SK-N-DZ (cell line): ENCODE measurements at places on chromosomes 12 and 14.

DNA sequence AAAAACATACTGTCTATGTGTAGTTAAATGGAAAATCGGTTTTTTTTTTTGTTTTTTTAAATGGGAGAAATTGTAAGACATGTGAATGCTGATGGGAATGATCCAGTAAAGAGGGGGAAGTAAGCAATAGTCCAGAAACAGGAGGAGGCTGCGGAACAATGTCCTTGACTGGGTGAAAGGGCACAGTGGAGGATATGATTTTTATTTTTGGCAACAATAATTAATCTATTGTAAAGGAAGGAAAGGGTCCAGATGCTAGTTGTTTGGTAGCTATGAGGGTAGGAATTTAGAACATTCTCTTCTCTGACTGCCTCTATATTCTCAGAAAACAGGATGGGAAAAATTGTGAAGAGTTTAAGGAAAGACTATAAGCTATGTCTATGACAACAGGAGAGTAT, 76.6 kb downstream of the RPL10L start:
- no peak for DNase-seq

GRCh38 chr12:114408886-114409851, 3.2 kb upstream of the TBX5 start:
- no peak for DNase-seq

DNA sequence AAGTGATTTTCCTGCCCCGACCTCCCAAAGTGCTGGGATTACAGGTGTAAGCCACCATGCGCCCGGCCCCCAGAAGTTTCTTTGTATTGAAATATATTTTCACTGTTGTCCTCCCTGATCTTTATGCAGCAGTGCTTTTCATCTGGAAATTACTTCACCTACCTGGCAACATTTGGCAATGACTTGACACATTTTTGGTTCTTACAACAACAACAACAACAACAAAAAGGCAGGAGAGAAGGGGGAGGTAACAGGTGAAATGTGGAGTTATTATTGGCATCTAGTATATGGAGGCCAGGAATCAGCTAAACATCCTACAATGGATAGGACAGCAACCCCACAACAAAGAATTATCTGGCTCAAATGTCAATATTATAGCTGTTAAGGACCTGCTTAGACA, 13.9 kb downstream of the FANCM start:
- no peak for DNase-seq

DNA sequence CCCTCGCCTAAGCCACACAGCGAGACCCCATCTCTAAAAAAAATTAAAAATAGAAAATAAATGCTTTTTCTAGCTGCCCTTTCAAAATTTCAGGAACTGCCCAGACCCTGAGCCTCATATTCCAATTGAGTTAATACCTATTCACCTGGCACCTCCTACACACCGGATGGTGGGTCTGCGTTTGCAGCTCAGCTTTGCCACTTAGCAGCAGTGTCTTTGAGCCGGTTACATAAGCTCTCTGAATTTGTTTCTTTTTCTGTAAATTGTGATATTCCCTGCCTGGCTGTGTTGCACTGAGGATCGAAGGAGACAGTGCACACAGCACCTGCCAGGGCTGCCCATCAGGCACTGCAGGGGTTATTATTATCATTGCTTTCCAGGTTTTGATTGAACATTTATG, 125.6 kb downstream of the EML1 start:
- DNase-seq: no peak

GRCh38 chr12:95220190-95220589, 2.6 kb downstream of the VEZT start:
- no peak for DNase-seq

GRCh38 chr12:128168273-128168672, 98.7 kb upstream of the TMEM132C start:
- no peak for DNase-seq

- no peak for DNase-seq
These were observed 120.1 kb downstream of the DICER1 start for GRCh38 chr14:95037273-95037672.

DNA sequence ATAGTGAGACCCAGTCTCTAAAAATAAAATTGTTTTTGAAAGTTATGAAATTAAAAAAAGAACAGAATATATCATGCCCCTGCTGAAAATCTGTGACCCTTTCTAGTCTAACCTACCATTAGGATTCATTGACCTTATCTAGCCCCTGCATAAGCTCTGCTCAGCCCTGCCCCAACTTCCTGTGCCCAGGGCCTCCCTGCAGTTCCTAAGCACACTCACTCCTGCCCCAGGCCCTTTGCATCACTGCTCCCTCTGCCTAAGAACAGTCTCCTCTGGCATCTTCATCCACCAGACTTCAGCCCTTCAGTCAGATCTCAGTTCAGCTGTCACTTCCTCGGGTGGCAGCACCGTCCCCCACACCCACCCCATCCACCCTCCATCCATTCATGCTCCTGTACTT, 55.4 kb downstream of the SCARB1 start:
- no peak for DNase-seq

DNA sequence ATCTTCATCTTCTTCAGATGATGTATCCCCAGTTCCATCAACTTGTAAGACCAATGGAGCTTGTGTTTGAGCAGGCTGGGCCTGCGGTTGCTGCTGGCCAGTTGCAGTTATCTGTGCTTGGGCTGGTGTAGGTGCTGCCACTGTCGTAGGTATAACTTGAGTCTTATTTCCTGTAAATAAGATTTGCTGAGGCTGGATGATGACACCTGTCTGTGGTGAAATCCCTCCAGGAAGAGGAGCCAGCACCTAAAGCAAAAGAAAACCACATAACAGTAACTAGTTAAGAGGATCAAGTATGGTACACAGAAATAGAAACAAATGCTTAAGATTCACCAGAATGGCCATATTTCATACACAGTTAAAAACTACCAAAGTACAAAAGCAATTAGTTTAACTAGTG, 28.2 kb downstream of the GTF2A1 start:
- DNase-seq: no peak
